ENCODE measurements at places on chromosomes 1 and 21.

GRCh38 chr1:159849626-159850366 lies 12.7 kb downstream of the VSIG8 start:
- no peak for DNase-seq

DNA sequence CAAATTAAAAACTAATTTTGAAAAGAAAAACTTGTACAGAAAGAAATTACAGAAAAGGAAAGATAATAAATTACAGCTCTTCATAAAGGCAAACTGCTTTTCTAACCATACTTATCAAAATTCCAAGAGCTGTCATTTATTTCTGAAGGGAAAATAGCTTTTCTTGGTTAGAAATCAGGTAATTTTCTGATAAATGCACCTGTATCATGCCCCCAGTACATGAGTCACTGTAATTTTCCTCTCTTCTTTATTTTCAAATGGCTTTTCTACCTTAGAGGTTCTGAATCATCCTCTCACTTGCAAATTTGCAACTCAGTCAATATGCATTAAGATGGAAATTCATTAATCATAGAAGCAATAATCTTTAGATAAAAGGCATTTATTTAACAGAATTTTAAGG lies 100.1 kb downstream of the SLC35F3 start:
- DNase-seq: no peak

DNA sequence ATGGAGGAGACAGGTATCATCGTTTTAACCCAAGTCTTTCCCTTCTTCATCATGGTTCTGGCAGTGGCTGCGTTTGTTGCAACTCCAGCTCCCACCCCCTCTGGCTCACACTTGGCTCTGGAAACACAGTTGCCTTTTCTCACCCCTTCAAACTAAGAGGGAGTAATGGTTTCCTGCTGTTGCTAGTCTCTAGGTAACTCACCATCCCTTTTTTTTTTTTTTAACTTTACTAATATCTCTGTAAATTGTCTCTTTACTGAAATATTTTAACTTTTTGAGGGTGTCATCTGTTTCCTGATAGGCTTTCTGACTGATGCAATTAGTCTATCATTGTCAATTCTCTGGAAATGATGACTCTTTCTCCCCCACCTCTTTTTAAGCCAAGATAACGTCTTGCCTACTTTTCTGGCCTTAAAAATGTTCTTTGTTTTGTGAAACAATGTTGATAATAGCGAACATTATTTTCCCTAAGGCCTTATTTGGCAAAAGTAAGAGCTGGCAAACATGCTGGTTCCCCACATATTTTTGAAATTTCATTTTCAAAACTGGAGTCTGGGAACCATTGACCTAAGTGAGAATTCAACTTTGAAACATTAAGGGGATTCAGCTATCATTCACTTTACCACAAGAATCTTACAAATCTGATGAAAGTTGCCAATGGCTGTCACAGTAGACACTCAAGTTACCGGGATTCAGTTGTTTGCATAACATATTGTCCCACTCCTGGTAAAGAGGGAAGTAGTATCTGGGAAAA lies 85.3 kb downstream of the LEPR start:
- no peak for DNase-seq

GRCh38 chr1:174953285-174954072 lies 46.3 kb upstream of the CACYBP start:
- no peak for DNase-seq

- DNase-seq: no peak
Measured at GRCh38 chr1:64476251-64476952, 6.5 kb downstream of the CACHD1 start.

GRCh38 chr1:151485685-151486255 lies 25.4 kb upstream of the CGN start:
- DNase-seq: no peak
